Activated CD4-positive, alpha-beta T cell treated with anti-CD3 and anti-CD28 coated beads for 4 hours (primary cell): ENCODE measurements at places on chromosomes 4 and X.

- DNase-seq, result no peak
These were observed 227.3 kb upstream of the TENM3 start for GRCh38 chr4:182015893-182016292.

DNA sequence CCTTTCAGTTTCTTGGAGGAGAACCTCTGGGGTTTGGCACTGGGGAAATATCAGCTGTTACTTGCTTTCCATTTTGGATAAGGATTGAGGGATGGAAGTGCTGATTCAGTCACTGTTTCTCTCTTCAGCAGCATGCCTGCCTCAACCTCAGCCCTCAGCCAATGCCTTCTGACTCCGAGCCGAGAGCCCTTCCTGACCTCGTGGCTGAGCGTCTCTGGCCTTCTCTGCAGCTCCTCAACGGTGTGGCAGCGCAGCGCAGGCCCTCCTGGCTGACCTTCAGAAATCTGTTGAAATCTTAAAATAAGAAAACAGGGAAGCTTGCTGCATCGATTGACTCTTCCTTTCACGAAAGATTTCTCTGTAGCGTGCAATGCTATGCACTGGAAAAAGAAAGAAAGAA is 434.3 kb upstream of the FAT1 start:
- DNase-seq, result no peak

GRCh38 chrX:131728295-131729145 is 184.6 kb downstream of the OR13H1 start:
- no peak for DNase-seq

- DNase-seq, result peak; percentile 24
These were observed 78.4 kb upstream of the MAP3K15 start for GRCh38 chrX:19593690-19594089.

DNA sequence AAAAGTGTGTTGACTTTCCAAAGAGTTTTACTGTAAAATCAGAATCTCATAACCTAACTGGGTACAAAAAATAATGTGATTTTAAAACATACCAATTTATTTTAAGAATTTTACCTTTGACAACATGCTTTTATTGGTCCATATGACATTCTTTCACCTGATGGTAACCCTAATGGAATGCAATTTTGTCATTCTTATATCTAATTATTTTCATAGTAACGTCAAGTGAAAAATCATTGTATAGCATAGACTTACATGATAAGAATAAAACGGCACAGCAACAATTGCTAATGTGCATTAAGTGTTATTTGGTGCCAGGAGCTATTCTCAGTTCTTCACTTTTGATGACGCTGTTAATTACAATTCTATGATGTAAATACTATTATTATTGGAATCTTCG is 13.6 kb downstream of the UNC5C start:
- no peak for DNase-seq

GRCh38 chrX:153688911-153689590 is 1.3 kb downstream of the SLC6A8 start:
- no peak for DNase-seq

DNA sequence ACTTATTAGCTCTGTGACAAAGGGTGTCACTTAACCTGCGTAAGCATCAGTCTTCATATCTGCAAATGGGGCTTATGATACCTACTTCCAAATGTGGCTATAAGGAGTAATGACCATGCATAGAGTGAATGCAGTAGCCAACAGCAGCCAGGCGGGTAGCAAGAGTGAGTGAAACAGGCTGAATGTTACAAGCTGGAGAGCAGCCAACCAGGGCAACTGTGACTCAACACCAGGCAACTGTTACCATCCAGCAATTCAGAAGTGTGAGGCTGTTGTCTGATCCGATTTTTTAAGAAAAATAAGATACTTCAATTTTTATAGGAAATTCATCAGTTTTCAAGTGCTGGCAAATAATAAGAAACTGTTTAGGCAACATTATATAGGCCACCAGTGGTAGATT is 270.2 kb upstream of the TAPT1 start:
- no peak for DNase-seq

- DNase-seq, result no peak
These were observed 43.0 kb downstream of the TFDP3 start for GRCh38 chrX:133175162-133175561.

GRCh38 chrX:132393485-132393884 is 95.4 kb downstream of the MBNL3 start:
- DNase-seq, result no peak

GRCh38 chr4:136831553-136831952 is 700.7 kb downstream of the PCDH18 start:
- no peak for DNase-seq

GRCh38 chr4:153877898-153878297 is 89.0 kb upstream of the SFRP2 start:
- DNase-seq, result no peak

DNA sequence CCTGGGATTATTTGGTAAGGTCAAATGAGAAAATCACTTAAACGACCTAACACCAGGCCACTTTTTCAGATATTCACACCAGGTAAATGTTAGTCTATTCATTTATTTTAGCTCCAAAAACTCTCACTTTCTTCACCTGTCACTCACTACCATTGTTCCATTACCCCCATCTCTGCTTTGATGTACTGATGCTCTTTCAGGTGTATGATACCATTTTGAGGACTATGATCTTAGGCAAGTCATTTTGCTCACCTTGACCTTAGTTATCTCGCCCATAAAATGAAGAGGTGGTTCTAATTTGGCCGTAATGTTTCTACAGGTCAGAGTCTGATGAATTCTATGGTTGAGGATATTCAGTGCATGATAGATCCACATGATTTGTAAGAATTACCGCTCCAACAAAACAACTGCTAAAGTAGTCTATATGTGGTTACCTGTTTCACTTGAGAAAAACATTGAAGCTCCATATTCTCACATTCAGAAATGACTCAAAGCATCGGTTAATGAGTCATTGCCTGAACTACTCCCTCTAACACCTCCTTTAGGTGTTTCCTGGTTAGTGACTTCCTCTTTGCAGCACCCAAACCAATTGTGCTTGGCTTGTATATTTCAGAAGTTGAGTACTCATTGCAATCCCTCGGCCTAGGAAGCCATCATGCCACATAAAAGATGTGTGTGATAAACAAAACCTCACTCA is 4.5 kb downstream of the DTHD1 start:
- peak; percentile 55 for DNase-seq

DNA sequence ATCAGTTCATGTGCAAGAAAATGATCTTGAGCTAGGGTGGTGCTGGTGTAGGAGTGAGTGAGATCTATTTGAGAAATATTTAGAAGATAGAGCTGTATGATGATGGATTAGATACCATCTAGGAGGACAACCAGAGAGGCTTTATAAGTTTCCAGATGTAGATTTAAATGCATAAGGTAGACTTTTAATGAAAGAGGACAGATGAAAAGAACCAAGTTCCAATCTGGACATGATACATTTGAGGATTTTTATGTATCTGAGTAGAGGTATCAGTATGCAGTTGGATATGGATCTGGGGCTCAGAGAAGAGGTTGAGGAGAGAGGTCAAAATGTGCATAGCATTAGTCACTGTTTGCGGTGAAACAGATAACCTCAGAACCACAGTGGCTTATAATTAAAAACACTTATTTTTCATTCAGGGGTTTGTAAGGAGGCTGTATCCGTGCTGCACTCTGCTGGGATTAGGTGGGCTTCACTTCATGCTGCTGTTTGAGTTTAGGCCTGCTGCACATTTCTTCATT is 348.7 kb downstream of the BMPR1B start:
- DNase-seq, result no peak

GRCh38 chr4:169854090-169854489 is 96.3 kb upstream of the HPF1 start:
- DNase-seq, result no peak

- DNase-seq, result no peak
These were observed 92.7 kb downstream of the SPATA18 start for GRCh38 chr4:52143815-52144214.

DNA sequence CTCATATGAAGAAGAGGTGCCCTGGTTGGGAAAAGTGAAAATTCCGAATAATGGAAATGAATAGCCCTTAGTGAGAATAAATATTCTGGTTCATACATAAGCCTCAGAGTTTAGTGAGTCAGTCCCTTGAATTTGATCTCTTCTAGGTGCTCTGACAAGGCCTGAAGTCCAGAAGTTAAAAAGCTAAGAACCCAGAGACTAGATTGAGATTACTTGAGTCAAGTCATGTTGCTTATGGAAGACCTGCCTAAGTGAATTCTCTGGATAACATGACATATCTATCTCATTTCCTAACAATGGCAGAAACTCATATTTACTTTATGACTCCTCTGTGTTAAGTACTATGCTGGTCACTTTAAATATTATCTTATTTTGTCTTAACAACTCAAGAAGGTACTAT is 10.5 kb upstream of the PRSS48 start:
- DNase-seq, result no peak

- DNase-seq, result peak; percentile 28
These were observed 314.9 kb upstream of the DIPK2B start for GRCh38 chrX:45515262-45516215.

- DNase-seq, result no peak
These were observed 39.5 kb downstream of the SORBS2 start for GRCh38 chr4:185772391-185773093.

- DNase-seq, result no peak
These were observed 4.6 kb upstream of the SORCS2 start for GRCh38 chr4:7187691-7188090.

DNA sequence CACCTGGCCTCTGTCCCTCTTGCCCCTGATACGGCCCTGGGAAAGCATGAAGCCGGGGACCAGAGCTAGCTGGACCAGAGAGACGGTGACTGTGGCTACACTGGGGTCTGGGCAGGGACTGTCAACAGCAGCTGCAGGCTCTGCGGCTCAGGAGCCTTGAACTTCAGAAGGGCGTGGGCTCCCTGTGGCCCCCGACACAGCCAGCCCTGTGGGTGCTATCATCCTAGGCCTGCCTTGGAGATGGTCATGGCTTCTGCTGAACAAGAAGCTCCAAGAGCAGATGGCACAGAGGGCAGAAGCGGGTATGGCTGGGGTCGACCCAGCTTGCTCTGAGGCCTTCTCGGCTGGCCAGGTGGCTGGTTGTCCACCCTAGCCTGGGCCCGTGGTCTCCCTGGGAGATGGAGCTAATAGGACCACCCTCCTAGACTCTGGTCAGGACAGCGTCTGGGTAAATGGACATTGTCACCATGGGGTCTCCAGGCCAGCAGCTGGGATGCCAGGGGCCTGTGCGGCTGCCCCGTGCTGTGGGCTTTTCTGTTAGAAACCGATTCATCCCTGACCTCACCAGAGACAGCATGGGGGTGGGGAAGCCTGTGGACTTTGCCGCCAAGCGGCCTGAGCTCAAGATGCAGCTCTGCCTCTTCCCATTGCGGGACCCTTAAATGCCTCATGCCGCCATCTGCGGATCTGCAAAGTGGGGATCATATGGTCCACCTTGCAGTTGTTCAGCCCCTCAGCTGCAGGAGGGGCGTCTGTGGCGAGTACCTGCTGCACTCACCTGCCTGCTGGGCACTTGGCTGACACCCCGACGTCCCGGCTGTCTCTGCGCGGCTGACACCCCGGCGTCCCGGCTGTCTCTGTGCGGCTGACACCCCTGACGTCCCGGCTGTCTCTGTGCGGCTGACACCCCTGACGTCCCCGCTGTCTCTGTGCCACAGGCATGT is 21.1 kb downstream of the CPZ start:
- DNase-seq, result no peak

DNA sequence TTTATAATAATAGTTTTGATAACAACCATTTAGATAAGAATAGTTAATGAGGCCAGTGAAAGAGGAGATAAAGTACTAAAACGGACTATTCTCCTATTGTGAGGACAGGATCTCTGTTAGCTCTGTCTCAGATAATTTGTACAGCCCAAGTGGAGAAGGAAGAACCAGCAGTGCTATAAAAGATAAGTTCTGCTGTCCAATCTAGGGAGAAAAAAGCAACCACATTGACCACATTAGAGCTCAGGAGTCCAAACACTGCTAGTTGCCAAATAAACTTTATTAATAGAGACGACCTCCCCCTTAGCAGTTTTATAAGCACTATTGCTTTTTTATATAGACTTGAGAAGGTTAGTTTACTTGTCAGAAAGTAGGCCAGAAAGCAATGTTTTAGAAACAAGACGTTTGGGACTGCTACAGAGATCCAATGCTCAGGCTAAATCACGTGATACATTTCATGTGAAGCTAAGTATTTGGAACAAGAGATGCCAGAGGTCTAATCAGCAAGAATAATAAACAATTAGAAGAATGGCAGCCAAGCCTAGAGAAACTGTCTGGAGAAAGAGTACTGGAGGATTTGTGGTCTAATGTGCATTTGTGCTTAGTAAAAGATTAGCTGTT is 15.9 kb downstream of the IL15 start:
- DNase-seq, result no peak

- DNase-seq, result no peak
These were observed 100.7 kb upstream of the AMOT start for GRCh38 chrX:112941209-112941837.

DNA sequence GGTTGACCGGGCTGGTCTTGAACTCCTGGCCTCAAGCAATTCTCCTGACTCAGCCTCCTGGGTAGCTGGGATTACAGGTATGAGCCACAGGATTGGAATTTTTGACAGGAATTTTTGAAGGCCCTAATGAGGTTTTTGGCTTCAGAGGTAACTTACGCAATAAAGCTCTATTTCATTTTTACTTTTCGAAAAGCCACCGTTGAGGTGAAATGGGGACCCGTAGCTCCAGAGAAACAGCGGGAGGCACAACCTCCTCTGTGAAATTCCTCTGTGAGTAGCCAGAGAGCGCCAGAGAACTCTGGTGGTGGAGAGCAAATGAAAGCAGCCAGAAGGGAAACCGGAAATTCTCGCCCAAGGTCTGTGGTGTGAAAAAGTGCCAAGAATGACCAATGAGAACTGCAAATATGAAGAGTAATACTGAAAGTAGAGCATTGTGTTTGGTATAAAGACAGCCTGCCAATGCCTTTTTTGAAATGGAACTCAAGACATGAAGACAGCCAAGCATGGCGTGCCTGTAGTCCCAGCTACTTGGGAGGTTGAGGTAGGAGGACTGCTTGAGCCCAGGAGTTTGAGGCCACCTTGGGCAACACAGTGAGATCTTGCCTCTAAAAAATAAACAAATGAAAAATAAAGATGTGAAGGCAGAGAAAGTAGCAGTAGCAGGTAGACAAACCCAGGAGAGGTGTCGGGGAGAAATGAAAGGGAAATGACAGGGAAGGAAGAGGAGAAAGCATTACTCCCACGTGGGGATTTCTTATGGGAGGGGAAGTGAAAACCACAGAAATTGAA is 33.0 kb upstream of the TMEM131L start:
- DNase-seq, result peak; percentile 67

DNA sequence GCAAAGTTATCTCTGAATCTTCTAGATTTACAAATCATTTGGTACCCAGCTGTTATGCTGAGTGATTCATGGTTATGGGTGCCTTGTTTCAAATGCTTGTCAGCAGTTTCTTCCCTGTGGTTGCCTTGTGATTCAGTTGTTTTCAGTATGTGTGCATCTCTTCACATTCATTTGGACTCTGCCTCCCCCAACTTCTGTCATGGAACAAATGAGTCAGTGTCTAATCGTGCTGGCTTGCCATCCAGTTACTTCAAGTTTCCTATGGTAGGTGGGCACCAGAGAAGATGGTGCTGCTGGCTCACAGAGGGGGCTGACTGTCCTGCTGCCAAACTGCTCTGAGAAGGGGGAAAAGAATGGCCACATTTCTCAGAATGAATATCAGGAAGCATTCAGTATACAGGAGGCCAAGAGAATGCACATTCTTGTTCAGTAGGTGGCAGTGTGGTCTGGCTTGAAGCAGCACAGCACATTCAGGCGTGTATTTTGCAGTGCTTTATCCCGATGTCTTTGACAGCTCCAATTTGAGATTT is 260.9 kb downstream of the GLUD2 start:
- peak; percentile 23 for DNase-seq
